ENCODE measurements at places on chromosomes 11 and 22. TPM values are rescaled to one million over a fixed set of nuclear protein-coding genes. Genes with fewer than 3 reads are reported as not detected.
A peak's percentile ranks its signal among the peaks of the same experiment; 100 is the strongest.

Gene EPS8L2
- polyA plus RNA-seq: 104 TPM

Gene CCDC116
- 1.2 TPM for polyA plus RNA-seq

Gene KDM4E
- 0.14 TPM for polyA plus RNA-seq

Gene LRRC75B
- 44.8 TPM for polyA plus RNA-seq

DNA sequence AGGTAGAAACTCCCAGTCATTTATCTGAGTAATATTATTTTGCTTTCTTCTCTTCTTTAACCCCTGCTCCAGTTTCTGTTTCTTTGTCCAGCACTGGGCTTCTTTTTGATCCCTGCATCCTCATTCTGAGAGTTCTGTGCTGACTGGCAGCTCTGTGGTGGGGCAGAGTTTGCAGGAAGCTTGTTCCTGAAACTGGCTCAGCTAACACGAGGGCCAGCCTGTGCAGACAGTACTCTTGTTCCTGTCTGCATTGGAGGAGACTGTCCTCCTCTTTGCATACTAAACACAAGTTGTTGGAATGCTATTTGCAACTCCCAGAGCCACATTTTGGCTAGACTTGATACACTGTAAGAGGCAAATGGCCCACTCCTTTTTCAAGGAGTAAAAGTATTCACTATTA lies 93.1 kb upstream of the HORMAD2 start:
- DNase-seq: no peak

DNA sequence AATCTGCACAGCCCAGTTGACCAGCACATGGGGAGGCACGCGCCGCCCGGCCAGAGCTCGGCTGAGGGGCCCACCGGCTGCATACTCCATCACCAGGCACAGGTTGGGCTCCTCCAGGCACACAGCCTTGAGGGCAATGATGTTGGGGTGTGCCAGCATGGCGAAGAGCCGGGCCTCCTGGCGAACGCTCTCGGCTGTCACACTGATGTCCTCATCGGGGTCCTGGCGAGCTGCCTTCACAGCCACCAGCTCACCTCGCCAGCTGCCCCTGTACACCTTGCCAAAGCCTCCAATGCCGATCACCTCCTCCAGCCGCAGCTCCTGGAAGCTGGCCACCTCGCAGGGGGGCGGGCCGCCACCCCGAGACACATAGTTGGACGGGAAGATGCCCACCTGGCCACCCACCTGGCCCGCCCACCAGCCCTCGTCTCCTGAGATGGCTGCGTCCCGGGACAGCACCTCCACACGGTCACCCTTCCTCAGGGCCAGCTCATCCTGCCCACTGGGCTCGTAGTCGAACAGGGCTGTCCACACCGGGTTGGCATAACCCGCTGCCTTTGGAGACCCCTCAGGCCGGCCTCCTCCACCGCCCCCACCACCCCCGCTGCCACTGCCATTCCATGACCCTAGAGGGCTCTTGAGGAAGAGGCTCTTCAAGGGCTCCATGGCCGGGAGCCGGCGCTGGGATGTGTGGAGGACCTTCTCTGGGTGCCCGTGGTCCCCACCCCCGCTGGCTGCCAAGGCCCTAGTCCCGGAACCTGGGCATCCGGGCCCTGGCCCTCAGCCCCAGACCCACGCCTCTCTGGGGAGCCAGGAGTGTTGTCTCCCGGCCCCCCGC lies 711 bp downstream of the MAP3K11 start:
- DNase-seq: no peak

GRCh38 chr11:76782531-76783293 lies 444 bp upstream of the TSKU start:
- peak; percentile 90 for DNase-seq

DNA sequence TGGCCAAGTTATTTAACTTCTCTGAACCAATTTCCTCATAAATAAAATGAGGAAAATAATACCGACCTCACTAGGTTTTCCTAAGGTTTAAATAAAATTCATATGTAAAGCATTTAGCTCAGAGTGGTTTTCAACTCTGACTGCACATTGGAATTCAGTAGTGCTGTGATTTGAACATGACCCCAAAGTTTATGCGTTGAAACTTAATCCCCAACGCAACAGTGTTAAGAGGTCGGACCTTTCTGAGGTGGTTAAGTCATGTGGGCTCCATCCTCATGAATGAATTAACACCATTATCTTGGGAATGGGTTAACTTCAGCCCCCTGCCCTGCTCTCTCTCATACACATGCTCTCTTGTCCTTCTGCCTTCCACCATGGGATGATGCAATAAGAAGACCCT lies 322.2 kb downstream of the AASDHPPT start:
- DNase-seq: no peak

DNA sequence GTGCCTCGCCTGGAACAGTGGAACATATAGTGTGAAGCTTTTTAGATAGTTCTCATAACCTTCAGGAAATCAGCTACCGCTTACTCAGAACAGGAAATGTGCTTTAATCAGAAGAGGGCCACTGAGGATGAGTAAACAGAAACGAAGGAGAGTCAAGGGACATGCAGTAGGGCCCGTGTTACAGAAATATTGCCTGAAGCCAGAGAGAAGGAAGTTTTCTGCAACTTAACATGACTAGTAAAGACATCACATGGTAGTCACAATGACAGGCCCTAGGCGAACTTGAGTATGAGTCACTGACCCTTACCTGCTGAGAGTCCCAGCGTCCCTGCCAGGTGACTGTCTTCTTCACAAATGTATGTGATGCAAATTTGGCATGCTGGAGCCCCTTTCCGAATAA lies 39.4 kb downstream of the CARD18 start:
- no peak for DNase-seq

- no peak for DNase-seq
These were observed 16.4 kb upstream of the ASCC2 start for GRCh38 chr22:29854432-29854831.

DNA sequence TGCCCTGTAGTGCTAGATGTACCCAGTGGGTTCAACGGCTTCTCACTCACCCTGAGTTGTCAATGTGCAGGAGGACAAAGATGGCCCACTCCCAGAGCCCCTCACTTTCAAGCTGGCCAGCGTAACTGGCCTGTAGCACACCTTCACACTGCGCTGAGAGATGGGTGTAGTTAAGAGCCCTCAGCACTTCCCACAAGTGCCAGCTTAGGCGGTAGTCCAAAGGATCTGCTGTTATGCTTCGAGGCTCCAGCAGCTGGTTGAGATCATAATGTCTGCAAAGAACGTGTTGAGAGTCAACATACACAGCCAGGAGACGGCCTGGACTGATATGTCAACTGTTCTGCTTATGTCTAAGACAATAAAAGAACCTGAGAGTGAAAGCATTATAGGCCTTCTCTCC lies 14.7 kb upstream of the CHRNA10 start:
- no peak for DNase-seq

GRCh38 chr11:65182258-65183170 lies 786 bp downstream of the CAPN1 start:
- no peak for DNase-seq

GRCh38 chr11:66258473-66258893 lies 10.0 kb upstream of the RAB1B start:
- no peak for DNase-seq

DNA sequence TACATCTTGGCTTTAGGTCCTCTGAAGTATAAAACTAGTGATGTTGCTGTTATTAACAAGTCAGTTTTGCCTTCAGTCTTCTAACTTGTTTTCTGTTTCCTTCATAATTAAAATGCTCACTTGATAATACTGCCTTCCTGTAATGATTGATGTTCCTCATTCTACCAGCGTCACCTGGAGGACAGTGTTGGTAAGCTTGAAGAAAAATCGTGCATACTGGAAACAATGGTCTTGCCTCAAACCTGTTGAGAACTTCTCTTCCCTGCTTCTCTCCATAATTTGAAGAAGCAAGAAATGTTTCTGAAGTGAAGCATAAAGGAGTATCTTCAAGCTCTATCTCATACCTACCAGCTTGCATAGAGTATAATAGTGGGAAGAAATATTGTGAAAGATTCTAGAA lies 3.0 kb downstream of the YWHAH start:
- no peak for DNase-seq

GRCh38 chr22:42947211-42947990 lies 67.5 kb downstream of the PACSIN2 start:
- DNase-seq: no peak

GRCh38 chr11:45809456-45810395 lies 4.8 kb downstream of the SLC35C1 start:
- DNase-seq: no peak
